Upper lobe of right lung (tissue), 1 donor: ENCODE measurements at places on chromosomes 7 and 10. TPM values are rescaled to one million over a fixed set of nuclear protein-coding genes. Genes with fewer than 3 reads are reported as not detected.

DNA sequence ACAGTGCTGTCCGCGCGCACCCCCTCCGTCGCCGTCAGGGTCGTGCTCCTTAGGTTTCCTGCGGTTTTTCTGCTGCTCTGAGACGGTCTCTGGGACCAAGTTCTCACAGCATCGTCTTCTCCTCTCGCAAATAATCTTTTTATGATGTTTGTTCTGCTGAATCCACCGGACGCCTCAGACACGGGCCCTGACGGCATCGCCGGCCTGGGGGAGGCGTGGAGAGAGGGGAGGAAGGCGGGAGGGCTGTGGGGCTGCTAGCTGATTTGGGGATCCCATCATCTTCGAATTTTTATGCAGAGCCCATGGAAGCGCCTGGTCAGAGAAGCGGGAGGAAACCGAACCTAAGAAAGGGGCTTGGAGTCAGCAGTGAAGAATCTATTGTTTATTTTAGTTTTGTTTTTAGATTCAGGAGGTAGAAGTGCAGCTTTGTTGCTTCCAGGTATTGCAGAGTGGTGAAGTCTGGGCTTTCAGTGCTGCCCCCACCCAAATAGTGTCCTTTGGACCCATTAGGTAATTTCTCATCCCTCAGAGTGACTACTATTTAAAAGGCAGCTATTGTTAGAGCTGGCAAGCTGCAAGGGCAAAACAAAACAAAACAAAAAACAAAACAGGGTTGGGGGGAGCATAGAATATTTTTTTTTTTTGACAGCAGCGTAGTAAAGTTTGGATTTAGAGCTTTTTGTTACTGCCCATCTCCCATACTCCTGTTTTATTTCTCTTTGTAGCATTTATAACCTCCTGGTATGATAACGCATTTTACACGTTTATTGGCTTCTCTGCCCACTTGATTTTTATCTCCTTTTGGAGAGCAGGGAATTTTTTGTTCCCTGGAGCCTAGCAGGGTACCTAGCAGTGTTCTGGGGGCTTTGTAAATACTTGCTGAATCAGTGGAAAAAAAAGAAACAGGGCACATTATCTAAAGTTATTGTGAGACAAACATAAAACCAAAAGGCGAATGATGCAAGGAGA, 92.6 kb downstream of the SPAG6 start:
- peaks cover 19% of the 10 kb centered on the region for H3K4me1 ChIP-seq
- peak overlapping the region; percentile 82 for H3K4me3 ChIP-seq
- peak overlapping the region; percentile 99 for H3K27ac ChIP-seq
- H3K27me3 ChIP-seq, result peaks cover 1% of the 10 kb centered on the region
- no peaks in the 10 kb centered on the region for H3K36me3 ChIP-seq
- no peak for DNase-seq

The CHST3 gene
- total RNA-seq, result 15.6 TPM

DNA sequence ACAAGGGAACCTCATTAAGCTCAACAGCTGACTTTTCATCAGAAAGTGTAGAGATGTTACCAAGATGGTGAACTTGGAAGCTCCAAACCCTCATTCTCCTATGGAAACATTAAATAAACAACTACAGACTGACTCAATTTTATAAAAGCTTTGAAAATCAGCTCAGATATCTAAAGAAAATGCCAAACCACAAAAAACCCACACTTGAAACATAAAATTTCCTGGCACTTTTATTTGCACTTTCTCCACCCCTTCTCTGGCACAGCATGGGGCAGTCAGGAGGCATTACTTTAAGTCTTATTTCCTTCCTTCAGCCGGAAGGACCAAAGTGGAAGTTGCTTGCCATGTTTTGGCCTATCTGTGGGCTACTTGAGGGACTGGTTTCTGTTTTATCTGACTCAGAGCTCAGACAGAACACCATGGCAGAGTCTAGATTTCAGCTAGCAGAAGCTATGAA, 114.7 kb downstream of the ODAD2 start:
- no peak overlapping the region for H3K27ac ChIP-seq
- no peaks in the 10 kb centered on the region for H3K36me3 ChIP-seq
- H3K4me1 ChIP-seq, result no peaks in the 10 kb centered on the region
- DNase-seq, result no peak

The GARIN1A gene
- total RNA-seq, result 2.1 TPM

- no peak for DNase-seq
- no peak overlapping the region for H3K4me3 ChIP-seq
- H3K4me1 ChIP-seq, result no peaks in the 10 kb centered on the region
Observed at GRCh38 chr10:100980311-100980710, 7.0 kb downstream of the MRPL43 start.

- H3K4me3 ChIP-seq, result no peak overlapping the region
- no peaks in the 10 kb centered on the region for H3K36me3 ChIP-seq
- no peak overlapping the region for H3K27ac ChIP-seq
- no peaks in the 10 kb centered on the region for H3K4me1 ChIP-seq
- no peak for DNase-seq
Observed at GRCh38 chr7:36430881-36431280, 41.2 kb downstream of the ANLN start.

DNA sequence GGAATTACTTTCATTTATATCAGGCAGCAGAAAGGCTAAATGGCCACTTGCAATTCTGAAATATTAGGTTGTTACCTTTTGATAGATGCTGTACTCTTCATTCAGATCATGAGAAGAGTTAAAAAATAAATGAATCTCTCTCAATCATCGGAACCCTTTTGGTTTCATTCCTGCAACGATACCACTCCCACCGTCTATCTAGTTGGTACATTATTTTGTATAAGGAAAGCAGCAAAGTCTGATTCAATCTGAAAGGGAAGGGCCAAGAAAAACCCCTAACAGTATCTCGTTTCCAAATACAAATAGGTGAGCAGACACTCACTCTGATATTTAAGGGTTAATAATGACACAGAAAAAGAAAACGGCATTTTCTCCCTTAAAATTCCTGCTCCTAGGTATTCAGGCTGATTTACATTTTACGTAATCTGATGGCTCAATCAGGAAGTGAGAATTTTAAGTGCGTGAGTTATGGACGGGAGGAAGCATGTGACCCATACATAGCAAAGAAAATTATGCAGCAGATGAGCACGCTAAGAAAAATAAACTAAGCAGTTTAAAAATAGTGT, 209.4 kb upstream of the KLF14 start:
- peak overlapping the region; percentile 34 for H3K4me3 ChIP-seq
- peak overlapping the region; percentile 75 for H3K27ac ChIP-seq
- peaks cover 15% of the 10 kb centered on the region for H3K36me3 ChIP-seq
- no peaks in the 10 kb centered on the region for H3K27me3 ChIP-seq
- DNase-seq, result no peak

DNA sequence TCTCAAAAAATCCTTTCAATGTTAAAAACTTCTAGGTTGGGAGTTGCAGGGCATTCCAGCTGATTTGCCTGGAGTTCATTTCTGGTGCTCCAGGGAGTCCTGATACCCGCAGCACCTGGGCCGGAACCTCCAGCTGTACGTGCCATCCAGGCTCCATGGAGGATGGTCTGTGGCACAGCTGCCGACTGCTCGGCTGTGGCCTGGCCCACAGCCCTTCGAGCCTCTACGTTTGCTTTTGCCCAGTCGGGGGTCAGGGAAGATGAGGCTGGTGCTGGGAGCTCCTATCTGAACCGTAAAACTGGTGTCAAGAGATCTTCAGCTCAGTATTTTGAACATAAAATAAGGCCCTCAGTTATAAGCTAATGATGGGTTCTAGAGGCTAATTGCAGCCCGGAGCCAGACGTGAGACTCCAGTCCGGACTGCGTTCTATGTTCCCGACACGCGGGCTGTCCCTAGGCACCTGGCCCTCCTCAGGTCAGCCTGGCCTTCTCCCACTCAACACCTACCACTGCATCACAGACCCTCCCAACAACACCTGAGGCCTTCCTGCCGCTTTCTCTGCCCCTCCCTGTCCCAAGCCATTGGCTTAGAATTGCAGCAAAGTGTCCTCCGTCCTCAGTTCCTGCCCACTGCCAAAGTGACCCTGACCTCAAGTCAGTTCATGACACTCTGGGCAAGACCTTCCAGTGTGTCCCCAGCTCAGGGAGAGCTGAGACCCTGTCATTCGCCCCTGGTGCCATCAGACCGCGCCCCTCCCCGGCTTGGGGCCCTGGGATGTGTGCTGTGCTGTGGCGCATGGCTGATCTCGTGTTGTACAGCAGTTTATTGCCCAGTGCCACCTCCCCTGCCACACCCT, 64.2 kb upstream of the DNAJB6 start:
- H3K4me3 ChIP-seq, result no peak overlapping the region
- DNase-seq, result peak; percentile 58
- H3K36me3 ChIP-seq, result peaks cover 28% of the 10 kb centered on the region
- no peaks in the 10 kb centered on the region for H3K27me3 ChIP-seq
- H3K27ac ChIP-seq, result peak overlapping the region; percentile 17

GRCh38 chr7:28678431-28678965, 266.2 kb downstream of the CREB5 start:
- no peaks in the 10 kb centered on the region for H3K4me1 ChIP-seq
- H3K27me3 ChIP-seq, result no peaks in the 10 kb centered on the region
- no peaks in the 10 kb centered on the region for H3K36me3 ChIP-seq
- H3K27ac ChIP-seq, result no peak overlapping the region

The CD36 gene
- 115 TPM for total RNA-seq

DNA sequence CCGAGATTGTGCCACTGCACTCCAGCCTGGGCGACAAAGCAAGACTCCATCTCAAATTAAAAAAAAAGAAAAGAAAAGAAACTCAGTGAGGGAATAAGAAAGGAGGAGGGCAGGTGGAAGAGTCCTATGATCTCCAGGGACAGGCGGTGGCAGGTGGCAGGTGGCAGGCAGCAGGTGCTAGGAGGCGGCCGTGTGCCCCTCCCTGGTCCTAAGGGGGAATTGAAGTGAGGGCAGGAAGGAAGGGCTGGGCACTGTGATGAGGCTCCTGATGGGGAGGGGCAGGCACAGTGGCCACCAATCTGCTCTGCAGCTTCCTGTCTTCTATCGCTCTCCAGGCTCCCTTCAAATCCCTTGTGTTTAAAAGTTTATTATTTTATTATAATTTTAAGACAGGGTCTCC, 41.2 kb upstream of the UBE3C start:
- no peaks in the 10 kb centered on the region for H3K4me1 ChIP-seq
- no peak overlapping the region for H3K4me3 ChIP-seq

GRCh38 chr7:55066524-55066923, 47.7 kb downstream of the EGFR start:
- H3K4me3 ChIP-seq, result no peak overlapping the region
- no peaks in the 10 kb centered on the region for H3K36me3 ChIP-seq
- no peaks in the 10 kb centered on the region for H3K27me3 ChIP-seq
- no peak for DNase-seq
- peak overlapping the region; percentile 72 for H3K27ac ChIP-seq

The CDK6 gene
- 22.4 TPM for total RNA-seq

DNA sequence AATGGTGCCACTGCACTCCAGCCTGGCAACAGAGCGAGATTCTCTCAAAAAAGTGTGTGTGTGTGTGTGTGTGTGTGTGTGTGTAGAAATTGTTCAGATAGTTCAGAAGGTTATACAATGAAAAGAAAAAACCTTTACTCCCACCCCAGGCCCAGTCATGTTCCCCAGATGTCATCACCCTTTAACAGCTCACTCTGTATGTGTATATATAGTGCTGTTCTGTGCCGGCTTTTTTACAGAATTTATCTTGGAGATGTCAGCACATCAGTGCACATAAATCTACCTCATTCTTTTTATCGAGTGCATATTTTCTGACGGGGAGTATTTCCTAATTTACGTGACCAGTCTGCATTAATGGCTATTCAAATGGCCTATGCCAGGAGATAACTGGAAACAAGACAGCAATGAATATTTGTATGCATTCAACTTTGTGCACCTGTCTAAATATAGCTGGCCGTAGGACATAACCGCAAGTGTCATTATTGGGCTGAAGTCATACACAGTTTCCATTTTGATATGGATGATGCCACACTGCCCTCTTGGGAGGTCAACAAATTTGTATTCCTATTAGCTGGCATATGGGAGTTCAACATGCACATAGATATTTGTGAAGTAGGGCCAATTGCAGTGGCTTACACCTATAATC, 11.7 kb downstream of the NIPSNAP2 start:
- H3K4me1 ChIP-seq, result no peaks in the 10 kb centered on the region
- no peaks in the 10 kb centered on the region for H3K27me3 ChIP-seq
- DNase-seq, result no peak
- H3K36me3 ChIP-seq, result peaks cover 29% of the 10 kb centered on the region
- no peak overlapping the region for H3K27ac ChIP-seq
- H3K4me3 ChIP-seq, result no peak overlapping the region

- no peak for DNase-seq
- peaks cover 41% of the 10 kb centered on the region for H3K27me3 ChIP-seq
- no peak overlapping the region for H3K4me3 ChIP-seq
- no peak overlapping the region for H3K27ac ChIP-seq
- no peaks in the 10 kb centered on the region for H3K36me3 ChIP-seq
Observed at GRCh38 chr10:1732564-1732996, 4.7 kb downstream of the ADARB2 start.

DNA sequence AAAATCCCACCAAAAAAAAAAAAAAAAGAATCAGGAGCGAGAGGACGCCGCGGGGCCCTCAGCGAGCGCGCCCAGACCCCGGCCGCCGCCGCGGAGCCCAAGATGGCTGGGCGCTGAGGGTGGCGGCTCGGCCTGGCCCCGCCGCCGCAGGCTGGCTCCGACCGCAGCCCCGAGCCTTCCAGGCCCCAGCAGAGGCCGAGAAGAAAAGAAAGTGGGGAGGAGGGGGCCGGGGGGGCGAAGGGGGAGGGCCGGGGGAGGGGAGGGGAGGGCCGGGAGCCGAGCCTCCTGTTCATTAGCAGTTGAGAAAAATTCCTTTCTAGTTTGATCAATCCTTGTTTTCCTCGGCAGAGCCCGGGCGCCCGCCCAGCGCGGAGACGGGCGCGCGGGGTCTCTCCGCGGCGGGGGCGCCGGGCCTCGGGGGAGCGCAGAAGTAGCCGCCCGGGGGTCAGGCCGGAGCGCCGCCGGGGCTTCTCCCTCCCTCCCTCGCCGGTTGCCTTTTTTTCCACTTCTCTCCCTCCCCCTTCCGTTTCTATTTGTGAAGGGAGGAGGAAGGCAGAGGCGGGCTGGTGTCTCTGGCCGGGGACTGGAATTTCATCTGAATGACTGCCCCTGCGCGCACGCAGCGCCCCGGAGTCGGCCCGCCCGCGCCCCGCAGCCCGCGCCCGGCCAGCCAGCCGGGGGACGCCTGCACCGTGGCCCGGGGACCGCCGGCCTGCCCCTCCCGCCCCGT, 778 bp upstream of the TRIM8 start:
- peak overlapping the region; percentile 100 for H3K27ac ChIP-seq
- peaks cover 8% of the 10 kb centered on the region for H3K36me3 ChIP-seq
- peak overlapping the region; percentile 85 for H3K4me3 ChIP-seq
- DNase-seq, result peak; percentile 83

GRCh38 chr7:1243964-1244416, 11.3 kb downstream of the UNCX start:
- no peak for DNase-seq
- no peak overlapping the region for H3K27ac ChIP-seq
- H3K4me1 ChIP-seq, result peaks cover 17% of the 10 kb centered on the region
- H3K36me3 ChIP-seq, result no peaks in the 10 kb centered on the region
- peaks cover 100% of the 10 kb centered on the region for H3K27me3 ChIP-seq

DNA sequence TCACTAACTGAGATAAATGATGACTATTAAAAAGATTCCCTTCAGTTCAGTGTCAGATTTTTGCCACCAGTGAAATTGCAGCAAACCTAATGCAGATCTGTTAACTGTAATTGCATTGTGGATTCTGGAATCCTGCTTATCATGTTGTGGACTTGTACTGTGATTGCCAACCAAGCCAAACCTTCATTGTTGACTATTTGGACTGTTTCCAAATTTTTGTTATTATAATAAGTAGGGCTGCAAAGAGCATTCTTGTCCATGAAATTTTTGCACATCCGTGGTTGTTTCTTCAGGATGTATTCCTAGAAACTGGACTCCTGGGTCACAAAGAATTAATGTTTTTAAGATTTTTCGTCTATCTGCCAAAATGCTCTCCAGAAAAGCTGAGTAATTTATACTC, 281.6 kb upstream of the ZMIZ1 start:
- H3K27ac ChIP-seq, result no peak overlapping the region
- H3K36me3 ChIP-seq, result no peaks in the 10 kb centered on the region
- H3K4me1 ChIP-seq, result no peaks in the 10 kb centered on the region
